ENCODE measurements at places on chromosomes 5 and 9. TPM values are rescaled to one million over a fixed set of nuclear protein-coding genes. Genes with fewer than 3 reads are reported as not detected.

DNA sequence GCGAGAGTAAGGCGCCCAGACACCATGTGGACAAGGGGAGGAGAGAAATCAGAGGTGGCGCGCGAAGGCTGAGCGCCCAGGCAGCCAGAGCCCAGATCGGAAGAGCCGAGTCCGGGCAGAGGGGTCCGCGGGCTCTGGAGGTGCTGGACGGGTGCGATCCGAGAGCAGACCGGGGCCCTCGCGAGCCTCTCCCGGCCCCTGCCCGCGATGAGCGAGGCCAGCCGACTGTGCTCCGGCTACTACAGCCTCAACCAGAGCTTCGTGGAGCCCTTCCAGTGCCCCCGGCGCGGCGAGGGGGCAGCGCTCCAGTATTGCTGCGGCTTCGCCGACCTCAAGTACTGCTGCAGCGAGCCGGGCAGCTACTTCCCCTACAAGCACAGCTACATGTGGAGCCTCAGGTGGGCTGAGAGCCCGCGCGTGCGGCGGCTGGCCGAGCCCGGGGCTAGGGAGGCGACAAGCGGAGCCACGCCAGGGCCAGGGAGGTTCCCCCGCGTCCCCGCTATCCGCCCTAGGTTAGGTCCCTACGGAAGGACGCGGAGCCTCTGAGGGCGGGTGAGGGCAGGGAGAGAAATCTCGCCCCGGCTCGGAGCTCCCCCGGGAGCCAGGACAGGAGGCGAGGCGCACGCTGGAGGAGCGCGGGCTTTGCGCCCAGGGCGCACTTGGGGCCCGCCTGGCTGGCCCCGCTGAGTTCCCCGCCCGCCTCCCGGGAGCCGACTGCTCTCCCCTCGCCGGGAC is at the start of gene SHISAL2B:
TSS of gene SHISAL2B (plus strand) at position 87 of the 735 bp plus-strand sequence. CDS start at position 208, 121 bp downstream.
- no peak for DNase-seq

DNA sequence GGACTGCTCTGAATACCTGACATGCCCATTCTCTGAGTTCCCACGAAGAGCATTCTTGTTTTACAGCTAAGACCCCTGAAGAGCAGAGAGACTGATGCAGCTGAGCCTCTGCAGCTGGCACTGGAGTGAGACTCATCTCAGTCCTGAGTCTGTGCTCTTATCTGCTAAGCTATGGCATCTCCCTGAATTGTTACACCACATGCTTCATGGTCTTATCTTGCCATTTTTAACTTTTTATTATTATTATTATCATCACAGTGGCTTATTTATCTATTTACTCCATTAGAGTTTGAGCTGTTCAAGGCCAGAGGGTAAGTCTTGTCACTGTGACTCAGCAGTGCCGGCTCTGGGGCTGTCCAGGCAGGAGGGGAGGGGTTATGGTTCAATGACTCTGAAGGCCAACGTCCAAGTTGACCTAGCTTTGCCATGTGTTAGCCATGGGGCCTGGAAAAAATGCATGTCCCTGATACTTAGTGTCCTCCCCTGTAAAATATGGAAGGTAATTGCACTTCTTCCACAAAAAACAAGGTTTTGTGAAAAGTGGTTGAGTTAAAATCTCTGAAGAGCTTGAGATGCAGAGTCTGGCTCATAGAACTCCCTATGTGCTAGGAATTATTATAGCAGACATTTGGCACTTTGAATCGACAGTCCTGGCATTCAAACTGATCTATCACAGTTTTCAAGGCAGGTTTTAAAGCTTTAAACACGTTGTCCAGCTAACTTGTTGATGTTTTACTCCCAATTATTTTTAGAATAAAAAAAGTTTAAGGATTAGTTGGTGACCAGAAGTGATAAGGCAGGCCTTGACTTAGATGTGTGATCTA is 94.6 kb downstream of the ALDH1A1 start:
- no peak for DNase-seq

DNA sequence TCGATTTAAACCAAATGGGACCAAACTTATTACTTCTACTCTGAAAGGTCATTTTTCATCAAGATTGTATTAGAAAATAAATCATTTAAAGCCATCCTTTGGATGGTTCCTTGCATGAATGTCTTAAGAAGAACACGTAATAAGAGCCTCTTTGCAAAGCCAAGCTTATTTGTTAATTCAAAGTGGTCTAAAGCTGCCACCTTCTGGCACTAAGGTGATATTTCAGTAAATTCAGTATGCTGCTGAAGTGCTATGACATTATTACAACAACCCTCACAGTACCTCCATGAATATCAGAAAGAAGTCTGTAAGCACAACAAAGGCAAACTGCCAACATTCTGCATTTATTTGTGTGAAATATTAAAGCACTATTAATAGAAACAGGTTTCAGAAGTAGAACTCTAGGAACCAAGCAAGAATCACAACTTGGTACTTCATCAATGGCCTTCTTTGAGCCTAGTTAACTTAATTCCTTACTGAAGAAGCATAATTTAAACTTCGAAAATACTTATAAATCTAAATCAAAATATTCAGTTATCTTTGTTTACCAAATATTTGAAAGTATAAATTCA is 53.1 kb upstream of the TYRP1 start:
- no peak for DNase-seq

GRCh38 chr9:129781131-129781530 is 21.9 kb upstream of the TOR1B start:
- no peak for DNase-seq

The PCDHA11 gene
- total RNA-seq: 0.39 TPM

The RANBP3L gene
- total RNA-seq: 5.1 TPM

The LCN1 gene
- not detected for total RNA-seq

The NDUFS6 gene
- 17.6 TPM for total RNA-seq

Data from skin of body (tissue), 3 donors.